ENCODE measurements at places on chromosomes 2 and 18. TPM values are rescaled to one million over a fixed set of nuclear protein-coding genes. Genes with fewer than 3 reads are reported as not detected.

ST8SIA5 gene
- total RNA-seq, result not detected

C1QL2 gene
- 0.53 TPM for total RNA-seq

QPCT gene
- 20.4 TPM for total RNA-seq

STPG4 gene
- not detected for total RNA-seq

RNF152 gene
- 0.01 TPM for total RNA-seq

UBXN4 gene
- total RNA-seq, result 40.3 TPM

BOLL gene
- total RNA-seq, result not detected

FAM228A gene
- not detected for total RNA-seq

INO80B gene
- total RNA-seq, result 53.6 TPM

SERPINB12 gene
- total RNA-seq, result not detected

TEKT4 gene
- not detected for total RNA-seq

SPC25 gene
- total RNA-seq, result 15.8 TPM

AQP12B gene
- not detected for total RNA-seq

DNAJC5G gene
- total RNA-seq, result not detected

UNC80 gene
- not detected for total RNA-seq

NEU4 gene
- total RNA-seq, result 0.21 TPM

ZNF396 gene
- 0.56 TPM for total RNA-seq

MTIF2 gene
- 39.5 TPM for total RNA-seq

B4GALT6 gene
- total RNA-seq, result 5.7 TPM

CROCC2 gene
- total RNA-seq, result not detected

UGT1A6 gene
- 1.2 TPM for total RNA-seq

MGAT4A gene
- 2.4 TPM for total RNA-seq

ZNF513 gene
- 13.5 TPM for total RNA-seq

CDK5R2 gene
- 3.9 TPM for total RNA-seq

TTLL4 gene
- 32.8 TPM for total RNA-seq

UGT1A5 gene
- not detected for total RNA-seq

UGT1A8 gene
- not detected for total RNA-seq

ROCK1 gene
- total RNA-seq, result 15.8 TPM

MSTN gene
- not detected for total RNA-seq

Measured in A549 treated with Mapracorat at 1 μM for 4 hours (cell line).